ENCODE measurements at places on chromosomes 1 and 21.

DNA sequence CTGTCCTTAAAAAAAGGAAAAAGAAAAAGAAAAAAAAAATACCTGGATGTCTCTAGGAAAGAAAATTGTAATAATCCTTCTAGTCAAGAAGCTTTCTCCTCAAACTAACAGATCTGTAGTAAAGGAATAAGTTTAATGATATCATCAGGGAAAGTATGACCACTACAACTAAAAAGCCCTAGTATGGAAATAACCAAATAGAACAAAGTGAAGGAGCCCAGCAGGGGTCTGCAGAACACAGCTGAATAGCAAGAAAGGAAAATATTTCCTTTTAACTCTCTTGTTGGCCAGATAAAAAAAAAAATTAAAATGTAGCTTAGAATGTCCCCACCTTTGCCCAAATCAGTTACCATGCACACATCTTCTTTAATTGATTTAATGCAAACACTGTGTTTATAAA, 43.2 kb downstream of the PRRX1 start:
- DNase-seq, result no peak

GRCh38 chr1:30953685-30954084, 45.1 kb upstream of the SDC3 start:
- no peak for DNase-seq

GRCh38 chr1:165828669-165829329, 1.4 kb downstream of the UCK2 start:
- peak; percentile 90 for DNase-seq

DNA sequence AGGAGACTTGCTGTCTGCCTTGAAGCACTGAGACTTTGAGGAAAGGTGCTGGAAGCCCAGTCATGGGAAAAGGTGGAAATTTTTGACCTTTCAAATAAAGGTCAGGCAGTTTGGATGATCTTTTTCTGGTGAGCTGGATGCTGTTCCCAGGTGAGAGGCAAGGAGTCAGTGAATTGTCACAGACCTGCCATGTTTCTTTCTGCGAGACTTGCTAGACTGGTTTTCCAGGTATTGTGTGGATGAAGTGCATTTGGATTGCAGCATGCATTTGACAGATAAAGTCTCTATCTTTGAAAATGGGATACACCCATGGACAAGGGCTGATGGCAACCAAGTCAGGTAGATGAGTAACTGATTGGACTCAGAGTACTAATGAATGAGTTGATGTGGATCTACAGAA, 65.7 kb upstream of the NHLH2 start:
- no peak for DNase-seq

DNA sequence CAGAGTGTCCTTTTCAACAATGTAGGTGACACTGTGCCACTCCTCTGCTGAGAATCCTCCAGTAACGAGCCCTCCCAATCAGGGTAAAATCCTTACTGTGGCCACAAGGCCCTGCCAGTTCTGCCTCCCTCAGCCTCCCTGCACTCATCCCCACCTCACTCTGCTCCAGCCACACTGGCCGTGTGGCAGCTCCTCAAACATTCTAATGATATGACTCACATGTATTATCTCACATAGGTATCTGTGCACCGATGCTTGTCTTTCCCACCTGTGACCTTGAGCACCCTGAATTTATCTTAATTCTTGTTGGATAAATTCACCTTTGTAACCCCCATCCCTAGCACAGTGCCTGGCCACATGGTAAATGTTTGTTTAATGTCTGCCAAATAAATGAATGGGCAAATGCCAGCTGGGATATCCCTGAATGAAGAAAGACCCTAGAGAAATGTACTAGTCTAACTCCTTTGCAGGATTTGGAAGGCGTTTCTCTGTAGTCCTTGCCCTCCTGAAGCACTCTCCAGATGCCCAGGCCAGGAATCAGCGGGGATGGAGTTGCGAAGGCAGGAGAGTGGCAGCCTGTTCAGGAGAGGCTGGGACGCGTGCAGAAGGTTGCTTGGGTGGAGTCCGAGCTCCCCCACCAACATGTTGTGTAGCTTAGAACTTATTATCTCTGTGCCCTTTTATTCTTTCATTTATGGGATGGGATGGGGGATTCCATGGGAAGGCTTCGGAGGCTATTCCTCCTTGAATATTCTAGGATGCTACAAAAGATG, 106.0 kb downstream of the TMEM53 start:
- no peak for DNase-seq

GRCh38 chr1:234724516-234725176, 114.7 kb upstream of the IRF2BP2 start:
- DNase-seq, result no peak

All from hematopoietic multipotent progenitor cell treated with erythropoietin and hydrocortisone succinate and interleukin-3 and kit ligand, for 4 days (in vitro differentiated cells).